ENCODE measurements at places on chromosomes 3 and 15. TPM values are rescaled to one million over a fixed set of nuclear protein-coding genes. Genes with fewer than 3 reads are reported as not detected.

DNA sequence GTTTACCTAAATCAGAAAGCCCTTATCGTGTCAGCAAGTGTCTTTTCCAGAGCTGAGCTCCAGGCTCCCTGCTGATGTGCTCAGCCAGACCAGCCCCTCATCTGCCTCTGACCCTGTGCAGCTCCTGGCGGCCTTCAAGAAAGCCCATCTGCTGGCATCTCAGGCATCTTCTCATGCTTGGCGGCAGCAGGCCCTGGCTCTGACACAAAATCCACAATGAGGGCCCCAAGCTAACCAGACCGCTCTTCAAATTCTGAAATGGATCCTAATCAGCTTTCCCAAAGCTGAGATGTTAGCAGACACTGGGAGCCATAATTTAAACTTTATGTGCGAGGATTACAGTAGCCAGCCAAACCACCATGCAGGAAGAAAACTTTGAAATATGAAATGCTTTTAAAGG, 50.8 kb upstream of the CTDSPL start:
- H3K4me1 ChIP-seq = peaks cover 24% of the 10 kb centered on the region
- DNase-seq = no peak
- H3K36me3 ChIP-seq = no peaks in the 10 kb centered on the region
- H3K4me3 ChIP-seq = no peak overlapping the region
- no peaks in the 10 kb centered on the region for H3K27me3 ChIP-seq

DNA sequence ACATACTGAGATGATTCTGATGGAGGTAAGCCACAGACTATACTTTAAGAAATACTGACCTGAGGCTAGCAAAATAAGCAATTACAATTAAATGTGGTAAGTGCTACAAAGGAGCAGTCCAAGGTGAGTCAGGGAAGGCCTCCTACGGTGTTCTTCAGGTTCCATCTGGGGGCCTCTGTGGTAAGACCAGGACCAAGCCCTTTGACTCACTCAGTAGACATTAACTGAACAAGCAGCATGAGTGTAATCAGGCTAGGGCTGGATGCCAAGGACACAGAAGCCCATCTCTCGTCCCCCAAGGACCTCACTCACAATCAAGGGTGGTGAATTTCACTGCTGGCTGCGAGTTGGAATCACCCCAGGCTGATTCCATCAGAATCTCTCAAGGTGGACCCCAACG, 37.3 kb downstream of the DZIP1L start:
- H3K27me3 ChIP-seq = no peaks in the 10 kb centered on the region
- DNase-seq = no peak
- no peak overlapping the region for H3K27ac ChIP-seq
- H3K4me3 ChIP-seq = no peak overlapping the region
- H3K36me3 ChIP-seq = peaks cover 41% of the 10 kb centered on the region
- no peaks in the 10 kb centered on the region for H3K4me1 ChIP-seq

DNA sequence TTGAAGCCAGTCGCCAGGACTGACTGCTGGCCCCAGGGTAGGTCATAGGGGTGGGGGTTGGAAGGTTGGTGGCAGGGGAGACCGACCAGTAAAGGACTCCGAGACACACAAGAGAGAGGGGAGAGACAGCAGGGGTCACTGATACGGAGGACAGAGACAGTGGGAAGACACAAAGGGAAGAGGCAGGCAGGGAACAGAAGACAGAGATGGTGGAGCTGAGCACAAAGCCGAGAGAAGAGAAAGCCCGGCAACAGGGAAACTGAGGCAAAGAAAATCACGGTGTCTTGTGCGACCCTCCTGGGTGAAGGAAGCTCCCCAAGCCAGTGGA, 510 bp downstream of the RASL12 start:
- H3K36me3 ChIP-seq = no peaks in the 10 kb centered on the region
- peaks cover 35% of the 10 kb centered on the region for H3K27me3 ChIP-seq
- H3K4me1 ChIP-seq = peaks cover 27% of the 10 kb centered on the region
- no peak for DNase-seq

DNA sequence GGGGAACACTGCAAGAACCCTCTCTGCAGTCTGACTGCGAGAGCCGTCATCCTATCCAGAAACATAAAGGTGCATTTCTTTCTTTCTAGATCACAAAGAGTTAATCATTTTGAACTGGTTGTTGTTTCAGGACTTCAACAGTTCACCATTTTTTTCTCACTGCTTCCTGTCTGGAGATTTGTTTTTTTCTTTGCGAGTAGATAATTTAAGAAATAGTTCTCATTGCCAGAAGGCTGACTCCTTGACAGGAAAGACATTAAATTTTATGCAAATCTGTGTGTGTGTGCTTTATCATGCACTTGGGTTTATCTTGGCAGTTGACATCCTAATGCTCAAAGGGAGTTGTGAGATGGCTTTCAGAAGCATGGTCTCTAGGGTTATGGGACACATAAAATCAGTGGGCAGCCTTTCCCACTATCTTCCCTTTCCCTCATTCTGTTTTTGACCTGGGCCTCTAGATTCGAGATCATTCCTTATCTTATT, 123.5 kb upstream of the TBL1XR1 start:
- H3K27ac ChIP-seq = no peak overlapping the region
- no peaks in the 10 kb centered on the region for H3K27me3 ChIP-seq
- no peak for DNase-seq
- H3K4me3 ChIP-seq = no peak overlapping the region

GRCh38 chr3:136637176-136637575, 115.0 kb downstream of the STAG1 start:
- no peaks in the 10 kb centered on the region for H3K27me3 ChIP-seq
- peak overlapping the region; percentile 38 for H3K27ac ChIP-seq
- no peak for DNase-seq

DNA sequence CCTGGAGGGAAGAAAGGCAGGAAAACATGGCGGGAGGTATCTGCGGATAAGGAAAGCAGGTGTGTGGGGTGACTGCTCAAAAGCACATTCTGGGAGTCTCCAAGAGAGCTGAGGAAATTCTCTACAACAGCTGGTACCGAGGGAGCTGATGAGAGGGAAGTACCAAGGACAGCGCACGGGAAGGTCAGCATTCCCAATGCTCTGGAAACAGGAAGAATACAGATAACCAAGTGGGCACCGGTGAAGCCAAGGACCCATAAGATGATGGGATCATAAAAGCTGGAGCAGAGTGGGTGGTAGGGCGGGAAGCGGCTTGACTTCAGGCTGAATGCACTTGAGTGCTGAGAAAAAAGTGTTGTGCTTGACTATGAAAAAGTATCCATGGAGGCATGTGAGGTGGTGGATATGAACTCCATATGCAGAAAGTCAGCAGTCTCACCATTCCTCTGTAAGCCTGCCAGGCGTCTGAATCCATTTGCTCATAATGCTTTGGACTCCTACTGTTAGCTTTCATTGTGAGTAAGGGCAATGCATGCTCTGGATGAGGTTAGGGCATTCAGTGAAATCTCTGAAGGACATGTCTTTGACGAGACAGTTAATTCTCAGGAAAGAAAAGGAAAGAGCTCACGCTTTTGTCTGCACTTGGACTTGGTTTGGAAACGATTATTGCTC, 215.5 kb downstream of the NR1D2 start:
- H3K4me1 ChIP-seq = peaks cover 28% of the 10 kb centered on the region
- no peak overlapping the region for H3K4me3 ChIP-seq
- no peaks in the 10 kb centered on the region for H3K36me3 ChIP-seq

DNA sequence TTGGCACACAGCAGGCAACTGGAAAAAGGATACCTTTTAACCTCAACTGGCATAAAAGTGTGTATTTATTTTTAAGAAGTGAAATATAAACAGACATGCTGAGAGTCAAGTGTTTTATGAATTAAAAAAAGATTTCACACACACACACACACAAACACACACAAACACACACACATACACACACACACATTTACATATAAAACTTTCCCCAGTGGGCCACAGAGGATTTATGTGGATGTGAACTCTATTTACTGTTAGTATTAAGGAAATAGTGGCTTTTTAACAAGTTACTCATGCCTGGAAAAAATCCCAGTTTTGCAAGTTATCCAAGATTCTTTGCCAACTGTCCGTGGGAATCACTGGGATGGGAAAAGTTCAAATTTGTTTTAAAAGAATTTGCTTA, 725.9 kb upstream of the NR2F2 start:
- no peaks in the 10 kb centered on the region for H3K27me3 ChIP-seq
- H3K36me3 ChIP-seq = peaks cover 23% of the 10 kb centered on the region
- H3K27ac ChIP-seq = no peak overlapping the region
- peaks cover 51% of the 10 kb centered on the region for H3K4me1 ChIP-seq
- DNase-seq = no peak
- no peak overlapping the region for H3K4me3 ChIP-seq

DNA sequence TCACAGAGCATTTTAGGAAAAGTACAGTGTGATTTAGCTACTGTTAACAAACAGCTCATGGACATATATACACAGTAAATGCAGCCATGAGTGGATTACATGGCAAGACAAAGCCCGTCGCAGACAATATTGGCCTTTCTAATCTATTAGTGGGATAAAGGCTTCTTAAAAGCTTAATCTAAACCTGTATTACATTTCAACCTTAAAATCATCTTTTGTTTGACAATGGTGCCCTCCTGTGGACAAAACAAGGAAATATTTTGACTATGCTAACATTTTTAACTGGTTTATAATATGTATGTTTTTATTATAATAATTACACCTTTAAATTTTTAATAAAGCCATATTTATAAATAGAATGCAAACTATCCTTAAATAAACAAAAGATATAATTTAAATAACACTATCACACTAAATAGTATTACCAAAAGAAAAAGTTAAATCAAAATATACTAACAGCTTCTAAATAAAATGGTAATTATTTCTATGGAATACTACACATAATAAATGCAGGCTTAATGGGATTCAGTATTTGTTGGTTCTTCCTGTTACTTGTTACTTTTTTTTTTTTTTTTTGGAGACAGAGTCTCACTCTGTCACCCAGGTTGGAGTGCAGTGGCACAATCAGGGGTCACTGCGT, 38.6 kb downstream of the TAFA4 start:
- no peaks in the 10 kb centered on the region for H3K4me1 ChIP-seq
- no peaks in the 10 kb centered on the region for H3K36me3 ChIP-seq
- no peak overlapping the region for H3K4me3 ChIP-seq
- no peak for DNase-seq
- H3K27me3 ChIP-seq = peaks cover 9% of the 10 kb centered on the region
- H3K27ac ChIP-seq = no peak overlapping the region

- no peak overlapping the region for H3K27ac ChIP-seq
- H3K27me3 ChIP-seq = no peaks in the 10 kb centered on the region
- no peaks in the 10 kb centered on the region for H3K4me1 ChIP-seq
- peaks cover 6% of the 10 kb centered on the region for H3K36me3 ChIP-seq
These were observed 81.6 kb upstream of the CHMP2B start for GRCh38 chr3:87145553-87145952.

- no peak for DNase-seq
- H3K4me3 ChIP-seq = no peak overlapping the region
- H3K27me3 ChIP-seq = peaks cover 3% of the 10 kb centered on the region
- H3K4me1 ChIP-seq = no peaks in the 10 kb centered on the region
- H3K27ac ChIP-seq = no peak overlapping the region
These were observed 18.5 kb upstream of the TUSC7 start for GRCh38 chr3:116691041-116691440.

ARHGEF3 gene
- 4.3 TPM for total RNA-seq

GRCh38 chr3:79255702-79256101, 512.1 kb downstream of the ROBO1 start:
- no peaks in the 10 kb centered on the region for H3K4me1 ChIP-seq
- no peaks in the 10 kb centered on the region for H3K27me3 ChIP-seq
- DNase-seq = no peak
- no peak overlapping the region for H3K4me3 ChIP-seq
- H3K36me3 ChIP-seq = no peaks in the 10 kb centered on the region
- no peak overlapping the region for H3K27ac ChIP-seq

DNA sequence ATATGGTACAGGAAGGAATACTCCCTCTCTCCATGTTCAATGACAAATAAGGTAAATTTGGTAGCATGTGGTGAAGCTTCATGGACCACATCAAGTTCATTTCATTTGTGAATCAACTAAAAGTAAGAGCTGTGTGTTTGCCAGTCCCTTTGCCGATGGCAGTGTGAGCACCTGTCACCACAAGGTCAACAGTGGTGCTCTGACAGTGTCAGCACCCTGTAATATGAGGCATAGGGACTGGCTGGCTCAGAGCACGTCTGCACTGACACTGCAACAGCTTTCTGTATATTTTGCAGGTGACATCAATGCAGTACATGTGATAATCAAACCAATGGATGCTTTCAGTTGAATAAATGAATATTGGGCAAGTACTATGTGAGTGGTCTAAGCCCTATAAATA, 852.4 kb downstream of the TUSC7 start:
- H3K4me3 ChIP-seq = no peak overlapping the region
- no peak overlapping the region for H3K27ac ChIP-seq
- peaks cover 11% of the 10 kb centered on the region for H3K4me1 ChIP-seq
- no peaks in the 10 kb centered on the region for H3K27me3 ChIP-seq

- no peaks in the 10 kb centered on the region for H3K36me3 ChIP-seq
- H3K27me3 ChIP-seq = peaks cover 3% of the 10 kb centered on the region
- H3K4me1 ChIP-seq = peaks cover 9% of the 10 kb centered on the region
- H3K4me3 ChIP-seq = no peak within 1 kb of the TSS
- peak within 1 kb of the TSS; percentile 81 for H3K27ac ChIP-seq
- DNase-seq = no peak
These were observed at the start of gene CLEC3B for GRCh38 chr3:45026038-45026437. Gene CLEC3B (plus strand): TSS chr3:45026303. CDS start chr3:45026363, 60 bp downstream.

OR5K1 gene
- not detected for total RNA-seq

DNA sequence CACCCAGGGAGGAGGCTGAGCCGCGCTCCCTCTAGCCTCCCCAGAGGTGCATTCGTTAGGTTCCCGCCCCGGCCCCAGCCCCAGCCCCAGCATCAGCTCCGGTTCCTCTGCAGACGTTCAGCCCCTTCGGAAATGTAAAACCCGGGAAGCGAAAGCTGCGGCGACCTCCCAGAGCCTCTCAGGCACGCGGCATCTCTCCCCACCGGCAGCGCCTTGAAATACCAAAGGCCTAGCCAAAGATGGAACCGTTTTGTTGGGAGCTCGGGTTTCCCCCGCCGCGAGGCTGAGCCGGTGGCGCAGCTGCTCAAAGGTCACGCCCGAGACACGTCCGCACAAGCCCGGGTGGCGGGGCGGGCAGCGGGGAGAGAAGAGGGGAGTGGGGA, 77.8 kb upstream of the HES1 start:
- H3K27ac ChIP-seq = no peak overlapping the region
- peaks cover 15% of the 10 kb centered on the region for H3K27me3 ChIP-seq
- no peaks in the 10 kb centered on the region for H3K36me3 ChIP-seq

DLL4 gene
- total RNA-seq = 2.0 TPM

Data from neural crest cell (in vitro differentiated cells).